Esophagus squamous epithelium (tissue), 5 donors: ENCODE measurements at places on chromosomes 7 and 10.

- DNase-seq = no peak
Measured at GRCh38 chr7:1004018-1004852, 21.3 kb downstream of the CYP2W1 start.

DNA sequence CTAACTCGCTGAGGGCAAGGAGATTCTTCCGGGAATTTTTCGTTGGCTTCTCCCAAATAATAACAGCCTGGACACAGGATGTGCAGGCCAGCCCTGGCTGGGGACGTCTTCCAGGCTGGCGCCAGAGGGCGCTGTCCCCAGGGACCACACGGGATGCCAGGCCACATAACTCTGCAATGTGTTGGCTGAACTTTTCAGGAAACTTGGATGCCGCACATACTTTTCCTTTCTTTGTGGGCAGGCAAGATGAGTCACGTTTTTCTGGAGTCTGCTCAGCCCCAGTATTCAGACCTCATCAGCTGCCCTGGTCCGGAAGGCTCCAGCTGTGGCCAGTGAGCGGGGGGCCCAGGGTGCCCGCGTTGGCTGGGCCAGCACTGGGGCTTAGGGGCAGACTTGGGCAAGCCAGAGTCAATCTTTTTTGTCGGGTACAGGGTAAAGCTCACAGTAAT, 122.7 kb downstream of the PRKAG2 start:
- DNase-seq = peak; percentile 13

DNA sequence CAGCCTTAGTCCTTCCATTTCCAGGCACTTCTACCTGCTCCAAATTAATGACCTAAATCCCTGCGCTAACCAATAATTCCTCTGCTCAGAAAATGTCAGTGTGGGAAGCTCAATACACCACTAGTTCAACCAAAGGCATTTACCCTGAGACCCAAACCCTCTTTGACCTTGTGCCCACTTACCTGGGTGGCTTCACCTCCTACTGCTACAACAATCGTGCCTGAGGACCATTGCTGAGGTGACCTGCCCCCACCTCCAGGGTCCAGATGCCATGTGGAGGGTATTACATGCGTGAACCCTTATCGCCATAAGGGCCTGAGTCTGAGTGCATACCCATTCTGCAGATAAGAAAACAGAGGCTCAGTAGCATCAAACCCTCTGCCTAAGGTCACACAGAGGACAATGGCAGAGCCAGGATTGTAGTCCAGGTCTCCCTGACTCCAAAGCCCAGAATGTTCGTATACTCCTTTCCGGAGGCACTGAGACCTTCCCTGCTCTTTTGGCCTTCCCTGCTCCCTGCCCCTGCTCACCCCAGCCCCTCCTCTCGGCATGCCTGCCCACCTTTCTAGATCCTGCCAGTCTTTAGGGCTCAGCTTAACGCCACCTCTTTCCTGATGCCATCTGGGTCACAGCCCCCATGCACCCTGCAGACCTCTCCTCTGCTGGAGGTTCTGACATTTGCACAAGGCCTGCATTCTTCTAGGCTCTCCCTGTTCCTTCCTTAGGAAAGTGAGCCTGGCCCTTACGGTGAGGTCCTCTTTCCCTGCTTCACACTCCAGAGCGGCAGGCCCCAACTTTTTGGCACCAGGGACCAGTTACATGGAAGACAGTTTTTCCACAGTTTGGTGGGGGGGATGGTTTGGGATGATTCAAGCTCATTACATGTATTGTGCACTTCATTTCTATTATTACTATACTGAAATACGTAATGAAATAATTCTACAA, 94.9 kb downstream of the CHST15 start:
- no peak for DNase-seq

DNA sequence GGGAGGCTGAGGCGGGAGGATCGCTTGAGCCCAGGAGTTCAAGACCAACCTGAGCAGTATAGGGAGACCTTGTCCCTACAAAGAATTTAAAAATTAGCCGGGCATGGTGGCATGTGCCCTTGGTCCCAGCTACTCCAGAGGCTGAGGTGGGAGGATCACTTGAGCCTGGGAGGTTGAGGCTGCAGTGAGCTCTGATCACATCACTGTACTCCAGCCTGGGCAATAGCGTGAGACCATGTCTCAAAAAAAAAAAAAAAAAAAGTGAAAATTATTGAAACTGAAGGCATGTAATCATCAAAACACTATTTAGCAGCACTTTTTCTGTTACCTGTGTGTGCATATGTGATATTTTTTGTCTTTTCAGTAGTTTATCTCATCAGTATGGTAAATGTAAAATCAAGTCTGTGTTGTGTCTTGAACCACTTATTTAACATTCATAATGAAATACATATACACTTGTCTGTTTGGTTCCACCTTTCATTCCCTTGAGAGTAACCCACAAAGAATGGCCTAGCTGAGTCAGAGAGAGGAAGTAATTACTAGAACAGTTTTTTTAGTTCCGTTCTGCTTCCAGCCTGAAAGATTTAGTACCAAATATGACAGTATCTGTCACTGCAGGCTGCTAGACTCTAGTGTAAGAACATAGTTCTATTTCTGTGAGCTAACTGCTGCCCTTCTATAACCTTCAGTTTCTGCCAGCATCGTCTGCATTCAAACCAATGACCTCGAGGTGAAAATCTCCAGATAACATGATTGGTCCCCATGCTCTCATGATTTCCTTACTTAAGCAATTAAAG, 68.6 kb downstream of the MMRN2 start:
- DNase-seq = no peak

DNA sequence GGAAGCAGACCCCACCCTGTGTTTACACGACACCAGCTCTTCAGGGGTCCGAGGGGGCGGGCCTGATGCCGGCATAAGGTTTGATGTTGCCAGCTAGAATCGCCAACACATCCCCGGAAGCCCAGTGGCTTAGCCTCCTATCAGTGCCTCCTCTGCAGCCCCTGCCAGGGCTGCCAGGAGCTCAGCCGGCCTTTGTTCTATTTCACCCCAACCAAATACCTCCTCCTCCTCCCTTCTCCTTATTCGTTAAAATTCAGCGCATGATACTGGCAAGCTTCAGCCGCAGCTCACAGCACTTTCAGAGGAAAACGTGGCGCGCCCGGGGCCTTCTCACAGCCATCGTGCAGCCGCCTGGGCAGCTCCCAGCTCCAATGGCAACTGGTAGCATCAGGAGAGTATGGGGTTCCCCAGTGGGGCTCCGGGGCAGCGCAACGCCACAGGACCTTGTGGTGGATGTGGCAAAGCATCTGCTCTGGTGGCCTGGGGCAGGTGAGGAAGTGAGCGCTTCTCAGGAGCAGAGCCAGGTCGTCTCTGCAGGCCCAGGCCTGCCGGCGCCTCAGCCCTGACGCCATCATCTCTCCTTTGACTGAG, 176.4 kb upstream of the RHEB start:
- no peak for DNase-seq
